ENCODE measurements at places on chromosomes 2 and 18.

GRCh38 chr18:55585065-55585919 lies 2.7 kb downstream of the TCF4 start:
- no peak for DNase-seq

DNA sequence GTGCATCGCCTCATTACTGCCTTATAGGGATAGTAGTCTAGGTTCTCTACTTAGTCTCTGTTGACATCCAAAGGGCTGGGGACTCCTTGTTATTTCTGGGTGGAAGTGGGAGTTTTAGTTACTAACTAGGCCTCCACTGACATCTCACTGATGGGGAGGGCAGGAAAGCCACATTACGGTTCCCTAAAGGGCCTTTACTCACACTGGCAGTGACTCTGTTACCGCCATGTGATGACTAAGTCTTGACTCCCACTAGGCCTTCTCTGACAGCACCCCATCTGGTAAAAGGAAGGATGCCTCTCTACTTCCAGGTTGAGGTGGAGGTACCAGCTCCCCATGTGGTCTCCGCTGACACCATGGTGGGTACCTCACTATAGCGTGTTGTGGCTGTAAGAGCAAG lies 14.0 kb upstream of the BCL2L11 start:
- DNase-seq = no peak

GRCh38 chr18:45856531-45856930 lies 31.1 kb downstream of the SIGLEC15 start:
- DNase-seq = no peak

GRCh38 chr2:138722316-138722715 lies 57.9 kb downstream of the NXPH2 start:
- no peak for DNase-seq

- DNase-seq = no peak
Observed at GRCh38 chr2:207101984-207102383, 63.8 kb downstream of the KLF7 start.

- no peak for DNase-seq
Observed at GRCh38 chr2:26283606-26284005, 38.9 kb downstream of the HADHB start.

All from stimulated activated effector memory CD8-positive, alpha-beta T cell treated with anti-CD3 and anti-CD28 coated beads, Interleukin-12 subunit alpha, Interleukin-12 subunit beta, amount 100 ng/mL, for 72 hours (primary cell).